A549 treated with DMSO at 1 μM for 4 hours (cell line): ENCODE measurements at places on chromosomes 12 and 14. TPM values are rescaled to one million over a fixed set of nuclear protein-coding genes. Genes with fewer than 3 reads are reported as not detected.

The ITGB7 gene
- total RNA-seq, result 0.26 to 0.47 TPM (median 0.31 TPM) in 5 replicates

The GDF3 gene
- not detected in 5 replicates for total RNA-seq

The CLEC14A gene
- not detected in 5 replicates for total RNA-seq

The CD27 gene
- not detected in 5 replicates for total RNA-seq

The SYT1 gene
- 5.2 to 8.8 TPM (median 6.9 TPM) in 5 replicates for total RNA-seq

The HSPB8 gene
- total RNA-seq, result 13.0 to 21.8 TPM (median 15.1 TPM) in 5 replicates

The SOAT2 gene
- total RNA-seq, result 0.10 to 0.26 TPM (median 0.19 TPM) in 5 replicates

The KRT85 gene
- not detected in 5 replicates for total RNA-seq

The ZNF84 gene
- 12.1 to 14.2 TPM (median 13.2 TPM) in 5 replicates for total RNA-seq

The FOXN3 gene
- total RNA-seq, result 4.5 to 7.7 TPM (median 6.8 TPM) in 5 replicates

The PPP1R36 gene
- total RNA-seq, result 0.21 to 0.57 TPM (median 0.38 TPM) in 5 replicates

The SERPINA12 gene
- total RNA-seq, result not detected in 5 replicates

The RAD9B gene
- total RNA-seq, result 0.08 to 0.46 TPM (median 0.20 TPM) in 5 replicates

The LUM gene
- total RNA-seq, result 0.13 to 0.46 TPM (median 0.19 TPM) in 5 replicates

The KRT78 gene
- total RNA-seq, result 0.07 to 0.19 TPM (median 0.16 TPM) in 3 of 5 replicates, not detected in the others

The ANO2 gene
- total RNA-seq, result 0.11 TPM in 1 of 5 replicates, not detected in the others
